ENCODE measurements at places on chromosomes 12 and 14.

DNA sequence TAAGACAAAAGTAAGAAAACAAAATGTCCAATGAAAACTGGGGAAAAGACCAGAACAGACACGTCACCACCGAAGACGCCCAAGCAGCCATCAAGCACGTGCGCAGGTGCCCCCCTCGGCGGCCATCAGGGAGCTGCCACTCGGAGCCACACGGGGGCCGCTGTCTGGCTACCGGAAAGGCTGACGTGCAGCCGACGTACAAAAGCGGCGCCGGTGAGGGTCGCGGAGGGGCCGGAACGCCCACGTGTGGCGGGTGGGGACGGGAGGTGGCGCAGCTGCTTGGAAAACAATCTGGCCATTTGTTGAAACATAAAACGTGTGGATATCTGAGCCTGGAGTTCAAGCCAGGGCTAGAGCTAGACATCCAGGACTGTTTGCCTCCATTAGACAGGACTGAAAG is 60.7 kb downstream of the GALNT9 start:
- no peak for DNase-seq

DNA sequence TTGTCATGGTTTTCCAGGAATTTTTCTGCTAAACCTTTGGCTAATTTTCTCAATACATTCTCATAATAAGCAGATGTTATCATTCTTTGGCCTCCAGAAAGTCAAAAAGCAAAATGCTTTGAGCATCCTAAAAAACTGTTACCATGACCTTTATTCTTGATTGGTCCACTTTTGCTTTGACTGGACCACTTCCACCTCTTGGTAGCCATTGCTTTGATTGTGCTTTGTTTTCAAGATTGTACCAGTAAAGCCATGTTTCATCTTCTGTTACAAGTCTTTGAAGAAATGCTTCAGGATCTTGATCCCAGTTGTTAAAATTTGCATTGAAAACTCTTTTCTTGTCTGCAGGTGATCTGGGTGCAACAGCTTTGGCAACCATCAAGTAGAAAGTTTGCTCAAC is 180.1 kb downstream of the DUSP6 start:
- no peak for DNase-seq

- DNase-seq, result no peak
These were observed 27.2 kb upstream of the RGS6 start for GRCh38 chr14:71905031-71905430.

GRCh38 chr12:106248312-106248845 is 559 bp upstream of the CKAP4 start:
- no peak for DNase-seq

DNA sequence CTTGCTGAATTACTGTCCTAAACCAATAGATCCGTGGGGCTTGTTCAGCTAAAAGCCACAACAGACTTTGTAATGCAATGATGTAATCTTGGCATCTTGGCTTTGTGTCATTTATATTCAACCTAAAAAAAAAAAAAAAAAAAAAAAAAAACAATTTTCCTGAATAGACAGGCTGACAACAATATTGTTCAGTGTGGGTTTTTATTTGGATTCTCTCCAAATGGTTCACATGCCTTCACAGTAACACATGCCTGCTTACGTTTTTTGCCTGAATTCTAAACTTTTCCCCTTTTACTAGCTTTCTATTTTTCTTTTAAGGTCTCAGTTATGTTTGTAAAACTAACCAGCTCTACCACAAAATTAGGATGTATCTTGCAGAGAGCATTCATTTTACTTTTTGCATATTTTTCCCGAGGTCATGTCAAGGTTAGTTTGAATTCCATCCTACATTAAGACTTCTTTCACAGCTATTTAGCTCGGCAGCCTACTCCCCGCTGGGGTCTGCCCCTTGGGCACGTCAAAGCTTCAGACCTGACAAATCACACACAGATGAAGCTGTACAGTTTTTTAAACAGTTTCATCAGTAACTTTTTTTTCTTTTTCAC is 213.7 kb upstream of the NPAS3 start:
- DNase-seq, result no peak

- no peak for DNase-seq
These were observed 14.7 kb downstream of the BLTP3B start for GRCh38 chr12:100127766-100128511.

DNA sequence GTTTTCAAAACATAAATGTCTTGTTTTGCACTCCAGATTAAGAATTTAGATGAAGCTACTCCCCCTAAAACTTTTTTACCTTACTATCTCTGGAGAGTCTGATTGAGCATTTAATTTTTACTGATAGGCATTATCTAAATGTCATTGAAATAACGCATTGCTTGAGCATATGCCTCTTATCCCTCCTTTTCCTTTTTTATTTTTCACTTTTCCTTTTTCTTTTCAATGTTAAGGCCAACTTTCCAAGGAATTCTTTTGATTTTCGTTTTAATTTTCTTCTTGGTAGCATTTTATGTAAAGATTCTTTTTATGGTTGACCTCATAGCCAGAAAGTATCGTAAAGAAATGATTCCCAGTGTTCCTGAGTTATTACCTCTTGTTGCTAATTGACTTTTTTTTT is 2.9 kb downstream of the SRP54 start:
- no peak for DNase-seq

DNA sequence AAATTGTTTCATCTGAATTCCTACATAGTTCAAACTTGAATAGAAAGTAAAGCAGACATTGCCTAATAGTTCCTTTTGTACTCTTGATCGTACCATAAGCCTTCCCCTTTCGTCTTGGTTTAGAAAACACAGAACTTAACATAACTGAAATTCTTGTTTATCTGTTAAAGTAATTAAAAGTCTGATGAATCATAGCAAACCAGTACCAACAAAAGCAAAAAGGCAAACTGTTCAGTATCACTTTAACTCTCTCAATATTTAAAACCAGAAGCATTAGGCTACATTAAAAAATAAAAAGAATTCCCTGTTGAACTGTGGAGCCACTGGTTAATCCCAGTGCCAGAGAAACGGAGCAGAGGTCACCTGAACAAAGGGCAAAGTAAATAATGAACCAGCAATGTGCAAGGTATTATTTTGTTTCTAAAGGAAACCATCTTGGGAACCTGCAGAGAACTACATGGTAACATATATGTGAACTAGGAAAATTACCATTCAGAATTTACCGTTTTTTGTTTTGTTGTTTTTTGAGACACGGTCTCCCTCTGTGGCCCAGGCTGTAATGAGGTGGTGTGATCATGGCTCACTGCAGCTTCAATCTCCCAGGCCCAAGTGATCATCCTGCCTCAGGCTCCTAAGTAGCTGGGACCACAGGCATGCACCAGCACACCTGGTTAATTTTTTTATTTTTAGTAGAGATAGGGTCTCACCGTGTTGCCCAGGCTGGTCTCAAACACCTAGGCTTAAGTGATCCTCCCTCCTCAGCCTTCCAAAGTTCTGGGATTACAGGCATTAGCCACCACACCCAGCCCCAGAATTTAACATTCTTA is 17.1 kb upstream of the HIGD1C start:
- DNase-seq, result no peak

DNA sequence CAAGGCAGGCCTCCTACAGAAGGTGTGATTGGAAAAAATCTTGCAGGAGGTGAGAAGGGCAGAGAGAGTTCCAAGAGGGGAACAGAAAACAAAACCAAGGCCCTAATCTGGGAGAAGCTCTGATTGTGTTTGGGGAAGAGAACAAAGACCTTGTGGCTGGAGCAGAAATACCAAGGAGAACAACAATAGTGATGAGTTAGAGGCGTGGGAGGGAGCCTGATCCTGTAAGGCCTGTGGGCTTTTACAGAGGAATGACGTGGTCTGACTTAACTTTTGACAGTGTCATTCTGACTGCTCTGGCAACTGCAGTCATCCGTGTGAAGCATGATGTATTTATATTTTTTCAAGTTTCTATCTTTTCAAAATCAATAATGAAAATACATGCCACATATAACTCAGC is 200.6 kb downstream of the ANO4 start:
- DNase-seq, result no peak

- no peak for DNase-seq
These were observed 156.0 kb upstream of the ARHGAP5 start for GRCh38 chr14:31920989-31921650.

DNA sequence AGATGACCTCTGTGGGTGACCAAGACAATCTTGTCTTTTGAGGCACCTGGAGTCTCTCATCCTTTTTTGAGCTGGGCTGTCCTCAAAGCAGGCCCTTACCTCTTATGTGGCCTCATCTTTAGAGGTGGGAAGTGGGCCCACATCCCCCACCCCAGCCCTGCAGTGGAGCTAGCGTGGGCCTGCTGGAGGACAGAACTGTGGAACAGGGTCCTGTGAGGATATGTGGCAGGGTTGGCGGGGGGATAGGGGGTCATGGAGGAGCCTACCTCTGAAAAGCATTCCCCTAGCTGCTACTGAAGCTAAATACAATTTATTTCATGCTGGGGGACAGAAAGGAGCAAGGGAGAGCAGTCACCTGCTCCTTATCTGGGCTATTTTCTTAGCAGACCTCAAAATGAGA is 457 bp upstream of the GPD1 start:
- no peak for DNase-seq

- DNase-seq, result no peak
These were observed 1.4 kb downstream of the SYNE3 start for GRCh38 chr14:95515080-95515489.

- no peak for DNase-seq
These were observed 163.8 kb upstream of the CCDC198 start for GRCh38 chr14:57657487-57657886.

DNA sequence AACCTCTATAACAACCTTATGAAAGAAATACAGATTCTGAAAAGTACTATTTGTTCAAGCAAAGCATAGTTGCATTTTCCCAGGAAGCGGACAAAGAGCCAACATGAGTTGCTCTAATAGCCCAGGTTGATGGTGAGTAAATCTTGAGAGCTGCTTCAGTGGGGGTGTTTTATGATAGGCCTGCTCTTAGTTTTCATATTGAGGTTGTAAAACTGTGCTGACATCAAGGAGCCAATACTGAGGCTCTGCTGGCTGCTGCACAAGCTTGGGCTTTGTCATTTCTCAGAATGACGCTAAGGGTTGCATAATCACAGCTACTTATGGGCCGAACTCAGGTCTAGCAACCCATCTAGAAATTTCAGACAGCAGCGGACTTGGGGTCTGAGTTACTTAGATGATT is 11.5 kb downstream of the TBC1D30 start:
- DNase-seq, result no peak

DNA sequence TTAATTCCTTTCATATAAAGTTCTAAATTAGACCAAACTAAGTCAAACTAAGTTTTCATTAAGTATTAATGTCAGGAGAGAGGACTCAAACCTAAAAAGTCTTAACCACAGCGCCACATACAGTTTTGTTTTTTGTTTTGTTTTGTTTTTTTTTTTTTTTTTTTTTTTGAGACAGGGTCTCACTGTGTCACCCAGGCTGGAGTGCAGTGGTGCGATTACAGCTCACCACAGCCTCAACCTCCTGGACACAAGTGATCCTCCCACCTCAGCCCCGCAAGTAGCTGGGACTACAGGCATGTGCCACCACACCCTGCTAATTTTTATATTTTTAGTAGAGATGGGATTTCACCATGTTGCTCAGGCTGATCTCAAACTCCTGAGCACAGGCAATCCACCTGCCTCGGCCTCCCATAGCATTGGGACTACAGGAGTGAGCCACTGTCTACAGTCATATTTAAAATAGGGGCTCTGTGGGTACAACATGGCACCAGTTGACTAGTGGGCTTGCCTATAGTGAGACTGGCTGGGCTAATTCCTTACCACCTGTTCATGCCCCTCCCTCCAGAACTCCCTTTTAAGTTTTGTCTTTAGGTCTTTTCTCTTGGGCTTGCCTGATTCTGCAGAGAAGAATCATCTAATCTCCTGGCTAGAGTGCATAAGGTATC is 110.2 kb downstream of the PPP2R5E start:
- DNase-seq, result no peak

DNA sequence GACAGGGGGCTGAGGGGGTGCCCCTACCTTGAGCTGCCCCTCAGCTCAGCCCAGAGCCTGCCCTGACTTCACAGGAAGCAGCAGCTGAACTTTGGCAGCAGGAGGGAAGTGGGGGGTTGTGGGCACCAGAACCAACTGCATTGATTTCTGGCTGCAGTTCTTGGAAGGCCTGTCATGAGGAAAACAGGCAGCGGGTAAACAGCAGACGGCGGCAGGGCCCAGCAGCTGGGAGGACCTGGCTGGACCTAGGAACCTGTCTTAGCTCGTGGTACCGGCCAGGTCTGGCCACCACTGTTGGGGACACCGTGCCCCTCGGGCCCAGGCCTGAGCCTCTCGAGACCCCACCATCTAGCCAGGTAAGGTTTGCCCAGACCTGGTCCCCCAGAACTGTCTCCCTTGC is 154.2 kb upstream of the MYL2 start:
- no peak for DNase-seq

DNA sequence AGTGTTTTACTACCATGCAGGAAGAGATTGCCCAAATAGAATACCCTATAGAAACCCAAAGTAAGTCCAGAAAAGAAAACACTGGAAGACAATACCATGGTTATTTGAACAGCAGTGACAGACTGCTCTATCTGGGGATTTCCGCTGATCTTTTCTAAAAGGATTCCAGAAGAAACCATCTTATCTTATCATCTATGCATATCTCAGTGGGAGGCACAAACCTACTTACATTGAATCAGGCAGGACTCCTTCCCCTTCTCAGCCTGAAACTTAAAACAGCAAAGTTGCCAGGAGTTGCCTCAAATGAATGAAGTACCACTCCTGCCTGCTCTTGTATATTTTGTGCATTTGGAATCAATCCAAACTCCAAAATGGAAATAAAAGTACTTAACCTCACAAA is 56.7 kb upstream of the NR2C1 start:
- no peak for DNase-seq

DNA sequence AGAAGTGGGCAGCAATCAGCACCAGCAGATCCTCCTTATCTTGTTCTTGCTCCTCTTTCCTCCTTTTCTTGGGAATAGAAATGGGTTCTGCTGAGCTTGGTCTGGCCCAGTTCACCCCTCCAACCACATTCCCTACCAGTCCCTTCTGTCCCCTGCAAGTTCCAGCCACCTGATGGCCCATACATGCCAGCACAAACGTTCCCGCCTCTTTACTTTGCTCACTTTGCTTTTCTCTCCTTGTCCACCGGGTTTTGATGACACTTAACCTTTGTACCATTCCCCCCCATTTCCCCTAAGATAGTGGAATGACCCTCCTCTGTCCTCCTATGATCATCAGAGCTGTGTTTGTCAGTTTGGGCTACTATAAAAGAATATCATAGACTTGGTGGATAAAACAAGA is 23.4 kb upstream of the EML1 start:
- no peak for DNase-seq

Measured in stimulated activated CD4-positive, alpha-beta T cell treated with anti-CD3 and anti-CD28 coated beads, Interleukin-4, amount 100 ng/mL, for 48 hours (primary cell).